ENCODE measurements at places on chromosomes 1 and 21. TPM values are rescaled to one million over a fixed set of nuclear protein-coding genes. Genes with fewer than 3 reads are reported as not detected.

ATP1A4 gene
- not detected for polyA plus RNA-seq

SETD4 gene
- polyA plus RNA-seq: 6.5 TPM

- peaks cover 2% of the 10 kb centered on the region for H3K4me1 ChIP-seq
- no peaks in the 10 kb centered on the region for H3K36me3 ChIP-seq
- H3K4me3 ChIP-seq: no peak overlapping the region
- no peak for DNase-seq
Measured at GRCh38 chr1:42144711-42145388, 8.4 kb upstream of the GUCA2B start.

- H3K36me3 ChIP-seq: peaks cover 5% of the 10 kb centered on the region
- DNase-seq: no peak
- H3K27ac ChIP-seq: no peak overlapping the region
- H3K4me3 ChIP-seq: no peak overlapping the region
Measured at GRCh38 chr1:227002531-227003049, 62.5 kb downstream of the COQ8A start.

- H3K27me3 ChIP-seq: no peaks in the 10 kb centered on the region
- H3K4me3 ChIP-seq: no peak overlapping the region
- no peak for DNase-seq
- no peaks in the 10 kb centered on the region for H3K36me3 ChIP-seq
- no peak overlapping the region for H3K27ac ChIP-seq
Measured at GRCh38 chr1:25806418-25806817, 6.4 kb downstream of the SELENON start.

GRCh38 chr1:202202500-202203168 lies 9.0 kb downstream of the LGR6 start:
- DNase-seq: no peak
- peaks cover 37% of the 10 kb centered on the region for H3K4me1 ChIP-seq
- H3K4me3 ChIP-seq: no peak overlapping the region

DNA sequence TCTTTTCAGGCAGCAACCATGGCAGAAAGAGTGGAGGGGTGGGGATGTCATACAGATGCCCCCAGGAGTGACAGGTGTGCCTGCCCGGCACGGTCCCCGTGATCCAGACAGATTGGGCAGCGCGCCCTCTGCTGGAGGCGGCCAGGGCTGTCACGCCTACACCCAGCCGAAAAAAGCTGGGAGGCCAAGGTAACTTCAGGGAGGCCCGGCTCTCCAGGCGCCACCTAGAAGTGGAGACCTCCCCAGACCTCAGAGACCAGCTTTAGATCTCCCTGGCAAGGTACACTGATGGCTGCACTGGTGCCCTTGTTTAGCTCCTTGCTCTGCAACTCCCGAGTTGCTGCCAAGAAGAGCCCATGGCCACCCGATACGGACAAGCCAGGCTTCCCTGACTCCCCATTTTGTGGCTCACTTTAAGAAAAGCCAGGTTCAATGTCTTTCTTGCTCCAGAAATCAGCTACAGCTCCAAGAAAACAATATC lies 6.6 kb downstream of the GOLT1A start:
- peak; percentile 52 for DNase-seq
- H3K4me3 ChIP-seq: no peak overlapping the region
- H3K4me1 ChIP-seq: peaks cover 18% of the 10 kb centered on the region
- peaks cover 23% of the 10 kb centered on the region for H3K27me3 ChIP-seq
- no peak overlapping the region for H3K27ac ChIP-seq

- H3K27ac ChIP-seq: no peak overlapping the region
- no peak overlapping the region for H3K4me3 ChIP-seq
- no peaks in the 10 kb centered on the region for H3K4me1 ChIP-seq
- DNase-seq: no peak
Measured at GRCh38 chr1:12542138-12542465, 75.9 kb downstream of the DHRS3 start.
